ENCODE measurements at places on chromosomes 7 and 10.

- no peak for DNase-seq
- H3K4me3 ChIP-seq = no peak overlapping the region
- no peaks in the 10 kb centered on the region for H3K36me3 ChIP-seq
- H3K27me3 ChIP-seq = no peaks in the 10 kb centered on the region
- H3K4me1 ChIP-seq = no peaks in the 10 kb centered on the region
These were observed 33.5 kb upstream of the CADPS2 start for GRCh38 chr7:122919643-122920181.

DNA sequence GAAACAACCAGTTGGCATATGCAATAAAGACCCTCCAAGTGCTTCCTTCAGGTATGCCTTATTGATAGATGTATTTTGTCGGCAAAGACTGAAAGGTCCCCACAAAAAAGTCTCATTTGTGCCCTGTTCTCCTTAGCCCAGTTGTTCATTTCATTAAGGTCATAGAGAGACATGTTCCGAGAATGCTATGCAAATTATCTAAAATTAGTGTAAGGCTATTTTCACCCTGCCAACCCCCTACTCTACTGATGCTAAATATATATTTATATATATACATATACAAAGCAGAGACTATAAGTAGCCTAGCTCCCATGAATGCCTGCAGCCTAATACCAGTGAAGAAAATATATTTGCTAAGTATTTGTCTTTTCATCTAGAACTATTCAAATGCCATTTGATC lies 96.7 kb upstream of the ADO start:
- H3K36me3 ChIP-seq = no peaks in the 10 kb centered on the region
- no peaks in the 10 kb centered on the region for H3K27me3 ChIP-seq
- no peak for DNase-seq
- no peaks in the 10 kb centered on the region for H3K4me1 ChIP-seq
- H3K4me3 ChIP-seq = no peak overlapping the region

DNA sequence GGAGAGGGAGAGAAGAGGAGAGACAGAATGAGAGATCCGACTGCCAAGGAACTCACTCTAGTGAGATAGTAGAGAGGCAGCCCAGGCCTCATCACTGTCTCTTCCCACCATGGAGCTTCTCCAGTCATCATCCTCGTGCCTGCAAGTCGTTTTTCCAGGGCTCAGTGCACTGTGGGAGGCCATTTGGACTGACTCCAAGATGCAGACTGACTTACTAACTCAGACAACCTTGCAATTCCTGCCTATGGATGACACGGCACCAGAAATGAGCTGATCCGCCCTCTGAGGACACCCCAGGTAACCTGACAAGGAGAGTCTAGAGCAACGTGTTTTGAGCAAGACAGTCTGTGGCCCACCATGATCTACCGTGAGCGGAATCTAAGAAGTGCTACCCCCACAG lies 154.9 kb downstream of the GLI3 start:
- H3K27me3 ChIP-seq = no peaks in the 10 kb centered on the region
- no peaks in the 10 kb centered on the region for H3K36me3 ChIP-seq
- H3K4me1 ChIP-seq = no peaks in the 10 kb centered on the region
- H3K4me3 ChIP-seq = no peak overlapping the region
- no peak overlapping the region for H3K27ac ChIP-seq

GRCh38 chr10:44897049-44897448 lies 14.1 kb upstream of the TMEM72 start:
- H3K27ac ChIP-seq = no peak overlapping the region
- H3K36me3 ChIP-seq = no peaks in the 10 kb centered on the region
- DNase-seq = no peak
- no peak overlapping the region for H3K4me3 ChIP-seq

Data from aorta (tissue), 5 donors.